ENCODE measurements at places on chromosomes 3 and 15.
A peak's percentile ranks its signal among the peaks of the same experiment; 100 is the strongest.

DNA sequence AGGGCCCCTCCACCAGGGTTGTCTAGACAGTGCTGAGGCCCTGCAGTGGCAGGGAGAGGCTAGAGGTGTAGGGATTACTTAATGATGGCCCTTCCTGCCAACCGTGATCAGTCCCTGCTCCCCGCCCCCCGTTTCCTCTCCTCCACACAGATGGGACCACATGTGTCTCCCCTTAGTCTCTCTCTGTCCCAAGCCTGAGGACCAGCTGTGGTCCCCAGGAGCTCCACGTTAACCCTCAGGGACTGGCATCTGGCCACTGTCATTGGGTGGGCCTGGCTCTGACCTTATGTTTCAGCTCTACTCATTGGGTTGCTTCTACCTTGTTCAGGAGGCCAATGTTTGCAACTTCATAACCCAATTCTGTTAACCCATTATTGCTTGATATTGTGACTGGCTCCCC is 6.0 kb upstream of the ALPK3 start:
- DNase-seq, result no peak

DNA sequence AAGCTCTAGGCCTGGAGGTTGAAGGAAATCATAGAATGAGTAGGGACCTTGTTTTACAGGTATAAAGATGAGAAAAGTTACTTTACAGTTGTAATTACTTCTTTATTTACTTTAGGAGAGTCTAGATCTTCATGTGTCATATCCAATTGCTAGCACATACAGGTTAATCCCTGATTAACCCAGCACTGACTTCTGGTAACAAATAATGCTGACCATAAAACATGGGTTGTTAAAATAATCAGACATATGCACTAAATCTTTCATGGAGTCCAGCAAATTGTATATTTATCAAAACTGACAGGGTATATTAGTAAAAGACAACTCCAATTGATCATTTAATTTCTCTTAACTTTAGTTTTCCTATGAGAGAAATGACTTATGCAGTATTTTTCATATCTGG is 245.2 kb downstream of the NFKBIZ start:
- no peak for DNase-seq

DNA sequence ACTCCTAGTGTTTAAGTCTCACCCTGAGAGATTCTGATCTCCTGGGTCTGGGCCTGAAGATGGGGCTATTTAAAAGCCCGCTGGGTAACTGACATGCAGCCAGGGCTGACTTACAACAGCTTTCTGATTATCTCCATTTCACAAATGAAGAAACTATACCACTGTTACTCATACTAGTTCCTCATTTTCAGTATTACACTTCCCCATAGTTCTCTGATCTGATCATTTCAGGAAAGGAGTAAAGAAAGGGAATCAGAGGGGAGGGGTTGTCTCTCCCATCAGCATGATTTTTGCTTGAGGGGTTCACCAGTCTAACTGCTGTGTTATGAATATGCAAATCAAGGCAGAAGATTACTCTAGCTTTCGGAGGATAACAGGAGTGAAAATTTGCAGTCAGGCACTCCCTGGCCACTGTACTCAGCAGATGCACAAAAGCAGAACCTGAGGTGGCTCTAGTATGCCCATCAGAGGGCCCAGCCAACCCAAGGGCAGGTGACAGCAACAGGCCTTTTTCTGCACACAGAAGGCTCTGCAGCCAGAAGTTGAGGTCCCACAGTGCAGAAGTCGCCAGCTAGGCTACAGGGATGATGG is 59.4 kb downstream of the DAPK2 start:
- no peak for DNase-seq

- no peak for DNase-seq
Observed at GRCh38 chr15:72011302-72011942, 106.5 kb downstream of the MYO9A start.

DNA sequence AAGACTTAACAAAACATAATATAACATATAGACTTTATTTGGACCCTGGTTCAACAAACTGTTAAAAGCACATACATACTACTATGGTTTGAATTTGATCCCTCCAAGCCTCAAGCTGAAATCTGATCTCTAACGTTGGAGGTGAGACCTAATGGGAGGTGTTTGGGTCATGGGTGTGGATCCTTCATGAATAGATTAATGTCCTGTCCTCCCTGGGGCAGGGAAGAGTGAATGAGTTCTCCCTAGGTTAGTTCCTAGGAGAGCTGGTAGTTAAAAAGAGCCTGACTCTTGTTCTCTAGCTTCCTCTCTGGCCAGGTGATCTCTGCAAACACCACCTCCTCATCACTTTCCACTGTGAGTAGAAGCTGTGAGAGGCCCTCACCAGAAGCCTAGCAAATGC is 36.4 kb downstream of the CLASP2 start:
- no peak for DNase-seq

- no peak for DNase-seq
Observed at GRCh38 chr3:69791919-69792399, 52.7 kb downstream of the MITF start.

- no peak for DNase-seq
Observed at GRCh38 chr3:64224826-64225610, at the start of gene PRICKLE2. Gene PRICKLE2 (minus strand): TSS chr3:64225466. CDS start chr3:64198927, 26,539 bp downstream.

- no peak for DNase-seq
Observed at GRCh38 chr3:87335931-87336330, 59.5 kb upstream of the POU1F1 start.

- DNase-seq, result no peak
Observed at GRCh38 chr3:31927811-31928210, 53.3 kb downstream of the OSBPL10 start.

DNA sequence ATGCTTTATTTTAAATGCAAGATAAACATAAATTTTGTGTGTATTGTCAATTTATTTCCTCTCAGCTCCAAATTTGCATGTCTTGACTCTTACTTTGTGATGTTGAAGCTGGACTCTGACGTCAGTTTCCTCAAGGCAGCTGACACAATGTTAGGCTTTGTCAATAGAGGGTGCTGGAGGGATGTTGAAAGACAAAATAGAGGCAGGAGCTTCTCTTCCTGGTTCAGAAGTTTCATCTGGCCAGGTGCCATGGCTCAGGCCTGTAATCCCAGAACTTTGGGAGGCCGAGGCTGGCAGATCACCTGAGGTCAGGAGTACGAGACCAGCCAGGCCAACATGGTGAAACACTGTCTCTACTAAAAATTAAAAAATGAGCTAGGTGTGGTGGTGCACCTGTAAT is 408.6 kb downstream of the GBE1 start:
- DNase-seq, result no peak

- no peak for DNase-seq
Observed at GRCh38 chr3:137854533-137855261, 90.6 kb downstream of the SOX14 start.

GRCh38 chr3:195059471-195060216 is 211.3 kb downstream of the XXYLT1 start:
- no peak for DNase-seq

- no peak for DNase-seq
Observed at GRCh38 chr15:56052395-56053045, 59.1 kb upstream of the NEDD4 start.

DNA sequence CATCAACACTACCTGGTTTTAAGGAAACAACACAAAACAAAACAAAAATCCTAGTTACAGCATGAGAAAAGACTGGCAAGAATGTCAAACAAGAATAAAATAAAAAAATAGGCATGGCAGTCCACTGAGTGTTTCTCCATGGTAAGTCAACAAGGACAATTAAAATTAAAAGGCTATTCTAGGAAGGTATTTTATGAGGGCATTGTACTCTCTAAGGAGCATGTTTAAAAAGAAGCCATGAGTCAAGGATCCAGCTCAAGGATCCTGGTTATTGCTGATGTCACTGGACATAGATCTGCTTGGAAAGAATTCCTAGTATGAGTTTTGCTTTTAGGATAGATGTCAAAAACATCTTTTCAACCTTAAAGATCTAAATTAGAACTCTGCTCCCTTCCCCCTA is 106.7 kb downstream of the MYO5A start:
- peak; percentile 3 for DNase-seq

DNA sequence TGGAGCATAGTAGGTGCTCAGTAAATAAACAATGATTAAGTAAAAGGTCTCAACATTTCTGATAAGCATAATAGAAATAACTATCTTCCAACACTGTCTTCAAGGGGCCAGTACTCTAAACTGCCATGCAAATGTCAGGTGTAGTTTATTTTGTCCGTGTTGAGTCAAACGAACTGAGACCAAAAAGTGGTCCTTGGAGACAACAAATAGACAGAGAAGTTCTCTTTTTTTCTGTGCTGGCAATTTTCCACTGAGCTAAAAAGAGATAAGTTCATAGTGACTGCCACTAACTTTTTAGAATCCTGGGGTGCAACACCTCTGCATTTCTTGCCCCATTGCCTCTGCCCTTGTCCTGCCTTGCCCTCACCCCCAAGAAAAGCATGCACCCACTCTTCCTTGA is 14.7 kb upstream of the MBNL1 start:
- DNase-seq, result no peak

- no peak for DNase-seq
Observed at GRCh38 chr3:150653110-150653561, 50.0 kb downstream of the SELENOT start.

DNA sequence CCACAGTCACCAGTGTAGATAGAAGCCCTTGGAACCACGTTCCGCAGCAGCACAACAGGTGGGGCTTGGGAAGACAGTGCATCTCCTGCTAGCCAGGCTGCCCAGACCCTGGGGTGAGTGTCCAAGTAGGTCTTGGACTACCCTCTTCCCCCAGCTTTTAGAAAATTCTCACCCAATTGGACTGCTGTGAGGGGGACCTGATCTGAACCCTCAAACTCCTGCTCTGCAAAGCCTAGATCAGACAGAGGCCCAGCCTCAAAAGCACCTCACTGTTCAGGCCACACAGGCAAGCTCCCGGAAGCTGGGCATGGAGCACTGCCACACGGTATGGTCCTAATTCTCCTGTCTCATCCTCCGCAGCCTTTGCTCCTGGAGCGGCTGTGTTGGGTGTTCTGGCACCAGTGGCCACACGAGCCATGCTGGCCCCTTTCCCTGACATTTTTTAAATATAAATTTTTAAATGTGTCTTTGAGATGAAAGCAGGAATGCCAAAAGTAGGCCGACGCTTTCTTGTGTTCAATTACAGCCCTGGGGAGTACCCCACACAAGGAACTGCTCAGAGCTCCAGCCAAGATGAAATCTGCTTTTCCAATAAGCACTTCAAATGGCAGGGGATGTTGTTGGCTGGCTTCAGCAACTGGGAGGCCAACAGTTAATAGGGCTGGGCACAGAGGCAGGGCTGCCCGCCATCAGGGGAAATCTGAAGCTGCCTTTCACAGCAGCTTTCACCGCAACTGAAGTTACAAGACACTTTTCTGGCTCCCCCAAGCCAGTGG is 40.9 kb downstream of the CPN2 start:
- DNase-seq, result no peak

- DNase-seq, result no peak
Observed at GRCh38 chr3:183541235-183541655, 14.3 kb downstream of the KLHL6 start.

DNA sequence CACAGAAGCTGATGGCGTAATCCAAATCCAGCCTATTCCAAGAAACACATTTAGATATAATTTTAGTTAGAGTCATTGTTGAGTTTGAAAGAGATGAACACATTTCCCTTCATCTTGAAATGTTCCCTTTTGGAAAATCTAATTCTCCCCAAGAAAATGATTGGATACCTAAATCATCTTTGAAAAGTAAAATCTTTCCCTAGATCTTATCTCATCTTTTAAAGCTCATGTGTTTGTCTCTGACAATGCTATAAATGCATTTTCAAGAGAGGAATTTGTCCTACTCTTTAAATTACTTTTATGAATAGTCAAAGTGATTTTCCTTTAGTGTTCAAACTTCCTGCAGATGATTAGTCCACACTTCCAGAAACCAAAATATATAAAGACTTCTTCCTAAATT is 82.6 kb upstream of the CNTN6 start:
- DNase-seq, result no peak

DNA sequence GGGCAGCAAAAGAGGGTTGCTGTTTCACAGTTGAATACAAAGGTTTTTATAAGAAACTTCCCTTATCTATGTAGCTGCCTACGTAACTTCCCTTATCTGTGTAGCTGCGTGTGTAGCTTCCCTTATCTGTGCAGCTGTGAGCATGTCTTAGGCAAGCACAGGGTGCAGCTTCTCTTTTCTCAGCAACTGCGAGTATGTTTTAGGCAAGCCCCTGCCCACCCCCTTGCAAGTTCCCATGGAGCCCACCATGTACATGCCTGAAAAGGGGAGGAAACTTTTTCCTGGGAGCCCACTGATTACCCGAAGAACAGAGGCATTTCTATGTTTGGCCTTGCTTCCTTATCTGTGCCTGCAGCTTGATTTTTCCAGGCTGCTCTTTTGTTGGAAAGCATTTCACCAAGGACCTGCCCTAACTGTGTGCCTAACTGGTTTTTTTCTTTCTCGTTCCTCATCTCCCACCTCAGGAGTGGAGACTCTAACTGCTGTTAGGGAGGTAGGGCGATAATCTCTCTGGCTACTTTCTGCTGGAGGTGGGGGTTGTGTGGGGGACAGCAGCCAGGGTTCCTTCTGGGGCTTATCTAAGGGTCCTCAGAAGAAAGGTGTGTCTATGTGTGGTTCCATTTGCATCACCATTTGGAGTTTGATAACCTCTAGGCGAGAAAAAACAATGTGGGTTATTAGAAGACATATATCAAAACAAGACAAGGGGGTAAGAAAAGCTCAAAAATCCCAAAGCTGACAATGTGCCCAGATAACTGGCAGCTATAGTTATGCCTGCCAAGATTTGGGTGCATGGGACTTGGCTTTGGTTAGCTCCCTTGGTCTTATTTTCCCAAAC is 26.0 kb downstream of the SORD start:
- no peak for DNase-seq
